ENCODE measurements at places on chromosomes 6 and 20.

- DNase-seq, result no peak
Measured at GRCh38 chr6:140567466-140567865, 1193.0 kb upstream of the CITED2 start.

DNA sequence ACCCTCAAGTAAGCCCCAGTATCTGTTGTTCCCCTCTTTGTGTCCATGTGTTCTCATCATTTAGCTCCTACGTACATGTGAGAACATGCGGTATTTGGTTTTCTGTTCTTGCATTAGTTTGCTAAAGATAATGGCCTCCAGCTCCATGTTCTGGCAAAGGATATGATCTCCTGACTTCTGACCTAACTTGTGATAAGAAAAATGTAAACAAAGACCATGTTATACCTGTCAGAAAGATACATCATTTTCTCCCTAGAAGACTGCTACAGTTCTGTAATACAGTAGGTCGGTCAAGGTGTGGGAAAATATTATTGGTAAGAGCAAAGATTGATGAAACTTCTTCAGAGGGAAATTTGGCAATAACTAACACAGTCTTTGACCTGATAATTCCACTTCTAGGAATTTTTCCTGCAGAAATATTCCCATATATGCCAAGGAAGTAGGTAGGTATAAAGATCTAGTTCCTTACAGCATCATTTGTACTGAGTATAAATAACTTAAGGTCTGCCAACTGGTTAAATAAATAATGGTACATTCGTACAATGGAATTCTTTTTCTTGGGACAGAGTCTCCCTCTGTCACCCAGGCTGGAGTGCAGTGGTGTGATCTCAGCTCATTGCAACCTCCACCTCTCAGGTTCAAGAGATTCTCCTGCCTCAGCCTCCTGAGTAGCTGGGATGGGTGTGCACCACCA, 19.1 kb upstream of the FKBP5 start:
- no peak for DNase-seq

DNA sequence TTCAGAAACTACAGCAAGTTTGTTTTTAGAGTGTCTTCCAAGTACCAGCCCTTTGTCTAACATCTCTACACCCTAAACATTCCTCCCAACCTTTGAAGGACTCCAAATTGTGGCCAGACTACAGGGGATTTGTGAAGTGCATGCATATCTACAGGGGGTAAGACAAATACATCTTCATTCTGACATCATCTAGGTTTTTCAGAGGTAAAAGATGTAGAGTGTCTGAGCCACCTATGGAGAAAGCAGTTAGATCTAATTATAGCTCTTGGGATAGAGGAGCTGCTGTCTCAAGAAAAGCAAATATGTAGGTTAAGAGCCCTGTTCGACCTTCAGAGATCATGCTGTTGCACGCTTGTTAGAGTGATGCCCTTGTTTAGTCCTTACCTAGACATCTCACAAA, 617.7 kb upstream of the AGPAT4 start:
- no peak for DNase-seq

DNA sequence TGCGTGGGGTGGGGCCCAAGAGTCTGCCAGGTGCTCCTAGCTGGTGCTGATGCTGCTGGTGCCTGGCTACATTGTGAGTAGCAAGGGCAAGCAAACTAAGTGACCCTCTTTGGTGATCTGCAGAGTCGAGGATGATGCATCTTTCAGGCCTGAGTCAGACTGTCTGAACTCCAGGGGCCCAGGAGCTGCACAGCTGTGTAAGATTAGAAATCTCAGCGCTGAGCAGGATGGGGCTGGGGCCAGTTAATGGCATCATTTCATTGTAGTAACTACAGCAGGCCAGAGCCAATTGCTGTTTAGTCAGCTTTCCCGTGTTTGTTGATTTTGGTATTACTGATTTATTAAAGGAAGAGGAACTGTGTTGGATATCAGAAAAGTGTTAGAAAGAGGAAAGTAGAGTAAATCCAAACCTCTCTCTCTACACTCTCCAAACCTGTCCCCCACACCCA, 365.2 kb downstream of the PAX1 start:
- DNase-seq, result no peak

GRCh38 chr6:25178336-25179035, 100.7 kb upstream of the CARMIL1 start:
- no peak for DNase-seq

DNA sequence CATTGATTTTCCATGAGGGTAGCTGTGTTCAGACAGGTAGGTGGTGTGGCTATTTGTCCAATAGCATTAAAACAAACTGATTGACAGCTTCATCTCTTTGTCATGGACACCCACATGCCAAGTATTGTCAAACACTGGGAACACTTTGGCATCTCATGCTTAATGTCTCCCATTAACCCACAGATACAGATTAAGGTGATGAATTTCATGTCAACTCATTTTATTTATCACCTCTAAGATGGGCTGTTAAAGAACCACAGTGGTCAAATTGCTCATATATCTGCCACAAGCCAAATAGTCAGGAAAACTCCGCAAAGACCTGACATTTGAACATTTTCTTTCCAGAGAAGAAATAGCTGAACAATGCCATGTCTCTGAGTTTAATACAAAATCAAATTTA, 139.1 kb upstream of the SPTLC3 start:
- DNase-seq, result no peak

DNA sequence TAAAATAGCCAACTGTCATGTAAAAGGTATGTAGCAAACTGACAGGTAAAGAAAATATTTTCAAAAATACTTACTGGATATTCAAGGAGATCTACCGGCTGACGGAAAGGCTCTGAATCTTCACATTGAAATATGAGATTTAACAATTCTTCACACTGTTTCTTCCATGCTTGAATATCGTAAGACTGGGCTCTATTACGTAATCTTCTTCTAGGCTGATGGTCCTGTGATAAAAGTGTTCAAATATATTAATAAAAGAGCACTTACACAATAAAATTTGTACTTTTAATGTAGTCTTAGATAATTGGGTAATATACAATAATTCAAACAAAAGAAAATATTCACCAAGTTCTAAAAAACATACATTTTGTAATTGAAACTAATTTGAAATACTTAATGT, 87.4 kb downstream of the IRAK1BP1 start:
- no peak for DNase-seq

GRCh38 chr6:33787954-33788693, 806 bp downstream of the LEMD2 start:
- DNase-seq, result no peak

DNA sequence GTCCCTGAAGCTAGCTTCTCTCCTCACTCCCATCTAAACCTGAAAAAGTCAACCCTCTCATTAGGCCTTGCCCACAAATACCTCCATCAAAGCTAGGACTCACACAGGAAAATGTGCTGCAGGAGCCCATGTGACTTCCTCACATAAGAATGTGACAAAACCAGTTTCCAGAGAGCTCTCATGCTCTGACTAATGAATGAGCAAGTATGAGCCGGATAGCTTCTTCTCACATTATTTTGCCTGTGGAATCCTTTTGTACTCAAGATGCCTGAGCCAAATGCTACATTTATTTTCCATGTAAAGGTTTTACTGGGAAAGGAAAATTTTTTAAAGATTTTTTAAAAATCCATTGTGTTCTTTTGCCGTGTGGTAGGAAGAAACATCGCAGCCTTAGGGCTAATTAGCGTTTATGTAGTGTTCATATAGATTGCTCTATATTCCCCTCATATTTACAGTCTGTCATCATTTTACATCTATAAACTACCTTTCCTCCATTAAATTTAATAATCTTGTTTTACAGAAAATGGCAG, 68.6 kb upstream of the CCN6 start:
- no peak for DNase-seq

DNA sequence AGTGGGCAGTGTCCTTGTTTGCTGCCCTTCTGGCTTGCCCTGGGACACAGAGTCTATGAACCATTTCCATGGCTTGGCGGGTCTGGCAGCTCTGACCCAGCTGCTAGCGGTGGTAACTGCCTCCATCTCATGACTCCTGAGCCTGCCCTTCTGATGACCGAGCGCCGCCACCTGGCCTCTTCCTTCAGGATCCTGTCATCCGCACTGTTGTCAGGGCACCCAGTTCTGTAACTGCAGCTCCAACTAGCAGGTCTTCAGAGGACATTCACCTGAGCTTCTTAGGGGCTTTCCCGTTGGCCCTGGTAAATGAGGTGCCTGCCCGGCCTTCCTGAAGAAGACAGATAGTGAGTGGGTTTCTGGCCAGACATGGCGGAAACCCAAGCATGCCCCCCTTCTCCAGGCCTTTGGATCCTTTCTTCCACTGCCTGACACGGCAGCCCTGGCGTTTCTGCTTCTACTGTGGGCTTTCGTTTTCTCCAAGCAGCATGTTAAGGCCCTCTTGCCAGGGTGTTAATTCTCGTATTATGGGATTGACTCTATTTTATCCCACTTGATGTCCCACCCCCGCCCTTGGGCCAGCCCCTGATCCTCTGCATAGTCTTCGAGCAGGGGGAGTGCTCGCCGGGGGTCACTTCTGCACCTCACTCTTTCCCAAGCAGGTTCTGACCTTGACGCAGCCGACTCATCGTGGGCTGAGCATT, 24.7 kb downstream of the PACSIN1 start:
- no peak for DNase-seq

DNA sequence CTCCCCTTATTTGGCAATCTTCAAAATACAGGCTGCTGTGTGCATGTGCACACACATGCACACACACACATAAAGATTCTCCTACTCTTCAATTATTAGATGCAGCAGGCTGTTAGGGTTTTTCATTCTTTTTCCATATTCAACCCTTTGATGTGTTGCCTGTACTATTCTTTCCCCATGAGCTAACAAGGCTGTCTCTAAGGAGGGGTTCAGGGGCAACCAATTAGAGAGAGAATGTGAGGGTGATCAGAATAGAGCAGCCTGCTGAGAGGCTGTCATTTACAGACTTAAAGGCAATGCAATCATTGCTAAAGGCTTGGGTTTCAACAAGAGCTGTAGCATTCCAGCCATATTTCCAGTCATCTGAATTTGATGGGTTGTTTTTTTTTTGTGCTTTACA, 467.4 kb upstream of the ID4 start:
- no peak for DNase-seq

GRCh38 chr20:53712212-53712977, 118.8 kb upstream of the ZNF217 start:
- no peak for DNase-seq

DNA sequence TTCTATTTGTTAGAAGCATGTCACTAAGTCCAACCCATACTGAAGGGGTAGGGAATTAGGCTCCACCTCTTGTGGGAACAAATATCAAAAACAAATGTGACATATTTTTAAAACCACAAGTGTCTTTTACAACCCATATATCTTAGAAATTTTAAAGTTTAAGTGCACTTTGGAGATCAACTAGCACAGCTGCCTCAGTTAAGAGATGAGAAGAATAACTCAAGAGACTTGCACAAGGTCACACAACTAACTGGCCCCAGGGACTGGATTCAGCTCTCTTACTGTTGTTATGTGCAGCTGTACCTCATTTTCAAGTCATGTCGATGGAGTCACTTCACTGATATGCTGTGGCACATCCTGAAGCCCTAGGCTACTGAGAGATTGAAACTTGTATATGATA, 102.9 kb upstream of the BMP2 start:
- no peak for DNase-seq

- no peak for DNase-seq
Measured at GRCh38 chr20:20821484-20822260, 109.2 kb upstream of the RALGAPA2 start.

DNA sequence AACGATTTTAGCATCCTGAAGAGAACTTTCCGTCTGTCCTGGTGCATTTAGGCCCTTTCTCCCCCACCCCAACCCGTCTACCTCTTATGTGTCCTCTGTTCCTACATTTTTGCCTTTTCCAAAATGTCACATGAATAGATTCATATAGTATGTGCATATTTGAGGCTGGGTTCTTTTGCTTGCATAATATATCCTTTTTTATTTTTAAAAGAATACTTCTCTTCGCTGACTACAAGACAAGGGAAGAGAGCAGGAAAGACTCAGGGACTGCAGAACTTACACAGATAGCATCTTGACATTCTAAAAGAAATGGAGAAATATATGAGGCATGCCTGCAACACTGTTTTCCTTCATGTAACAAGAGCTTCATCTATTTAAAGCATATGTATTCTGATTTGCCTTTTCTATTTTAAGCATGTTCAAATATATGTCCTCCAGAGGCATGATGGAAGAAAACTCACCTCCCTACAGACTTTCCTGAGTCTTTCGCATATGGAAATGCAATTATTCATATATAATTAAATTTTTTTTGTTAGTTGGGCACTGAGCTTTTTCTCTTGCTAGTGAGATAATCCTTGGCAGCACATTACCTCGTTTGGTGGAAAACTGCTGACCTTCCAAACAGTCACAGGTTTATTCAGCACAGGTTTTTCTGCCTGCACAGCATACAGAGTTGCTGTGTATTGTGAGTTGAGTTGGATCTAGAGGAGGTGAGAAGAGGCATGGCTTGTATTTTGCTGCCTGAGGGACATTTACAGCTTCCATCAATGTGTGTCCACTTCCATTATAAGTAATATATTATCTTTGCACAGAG, 170.0 kb downstream of the AKAP7 start:
- DNase-seq, result no peak

DNA sequence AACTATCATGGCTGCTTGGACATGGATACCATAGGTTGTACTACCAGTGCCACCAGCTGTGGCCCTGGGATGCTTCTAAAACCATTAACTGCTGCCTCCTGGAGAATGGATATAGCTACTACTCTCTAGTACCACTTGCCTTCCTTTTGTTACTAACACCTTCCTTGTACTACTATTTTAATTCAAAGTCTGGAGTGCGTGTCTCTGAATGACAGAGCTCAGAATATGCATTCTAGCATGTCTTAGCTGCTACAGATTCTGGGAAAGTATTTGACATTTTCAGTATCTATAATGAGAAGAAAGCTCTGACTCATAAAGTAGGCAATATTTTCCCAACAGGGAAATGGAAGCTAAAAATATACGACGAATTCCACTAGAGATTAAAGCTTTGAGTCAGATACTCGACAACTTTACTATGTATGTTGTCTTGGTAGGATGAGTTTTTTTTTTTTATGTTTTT, 112.3 kb downstream of the PFDN4 start:
- no peak for DNase-seq

DNA sequence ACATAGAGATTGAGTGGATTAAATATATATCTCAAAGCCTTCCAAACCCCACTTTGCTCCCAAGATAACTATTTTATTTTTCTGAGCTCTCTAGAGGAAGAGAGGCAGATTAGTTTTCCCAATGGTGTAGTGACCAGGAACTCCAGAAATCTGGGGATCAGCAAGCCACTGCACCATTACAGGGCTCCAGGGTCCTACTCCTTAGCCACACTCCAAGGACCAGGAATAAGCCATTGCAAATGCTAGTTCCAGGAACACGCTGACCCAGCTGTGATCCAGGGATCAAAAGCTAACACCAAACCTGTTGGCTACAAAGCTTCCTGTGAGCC, 97.7 kb upstream of the IYD start:
- no peak for DNase-seq

- no peak for DNase-seq
Measured at GRCh38 chr20:63351811-63352591, 9.1 kb downstream of the CHRNA4 start.
